ENCODE measurements at places on chromosomes 12 and 14.

GRCh38 chr12:107178776-107179175 is 85.4 kb upstream of the CRY1 start:
- DNase-seq = no peak

- DNase-seq = no peak
Measured at GRCh38 chr12:82959821-82960220, 273.1 kb downstream of the TMTC2 start.

DNA sequence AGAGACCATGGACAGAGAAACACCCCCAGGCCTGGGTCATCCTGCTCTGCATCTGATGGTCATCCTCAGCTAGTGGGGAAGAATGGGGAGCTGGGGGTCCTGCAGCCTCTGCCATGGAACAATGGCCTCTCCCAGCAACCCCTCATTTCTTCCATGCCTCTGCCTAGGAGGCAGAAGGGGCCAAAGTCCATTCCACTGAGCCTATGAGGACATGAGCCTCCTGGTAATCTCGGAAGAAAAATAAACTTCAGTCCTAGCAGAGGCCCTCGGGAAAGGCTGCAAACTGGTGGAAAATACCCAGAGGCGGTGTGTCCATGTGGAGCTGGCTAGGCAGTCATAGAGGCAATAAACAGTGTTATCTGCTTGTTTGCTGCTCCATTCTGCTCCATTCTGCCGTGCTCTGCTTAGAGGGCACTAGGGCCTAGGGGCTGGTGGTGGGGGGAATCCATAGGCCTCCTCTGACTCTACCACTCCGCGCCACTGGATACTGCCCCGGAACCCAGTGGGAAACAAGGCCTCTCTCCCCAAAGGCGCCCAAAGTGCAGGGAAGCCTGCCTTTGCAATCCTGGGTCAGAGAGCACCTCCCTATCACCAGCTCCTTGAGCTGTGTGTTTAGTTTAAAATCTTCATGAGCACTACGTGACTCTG is 4.5 kb downstream of the PGF start:
- no peak for DNase-seq

DNA sequence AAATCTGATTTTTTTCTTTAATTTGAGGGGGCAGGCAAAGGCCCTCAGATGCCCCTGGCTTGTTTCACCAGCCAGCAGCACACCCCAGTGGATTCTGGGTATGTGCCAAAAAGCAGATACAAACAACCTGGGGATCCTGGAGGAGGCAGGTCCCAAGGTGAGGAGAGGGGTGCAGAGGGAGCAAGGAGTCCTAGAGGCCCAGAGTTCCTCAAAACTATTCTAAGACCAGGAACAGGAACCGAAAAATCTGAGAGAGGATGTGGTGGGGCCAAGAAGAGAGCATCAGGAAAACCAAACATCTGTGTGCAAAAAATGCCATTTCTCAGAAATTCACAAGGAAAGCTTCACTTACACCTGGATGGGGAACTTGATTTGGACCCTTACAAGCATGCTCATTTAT is 8.2 kb downstream of the KCNA5 start:
- no peak for DNase-seq

- DNase-seq = no peak
Measured at GRCh38 chr14:97299661-97300060, 502.5 kb downstream of the VRK1 start.

- no peak for DNase-seq
Measured at GRCh38 chr14:104580961-104581360, 1.4 kb downstream of the C14orf180 start.

- DNase-seq = no peak
Measured at GRCh38 chr12:3214526-3215365, 137.6 kb downstream of the TSPAN9 start.

Measured in stimulated activated naive CD8-positive, alpha-beta T cell treated with anti-CD3 and anti-CD28 coated beads, Interleukin-15, Interleukin-2, amounts not matched to agents 100 U/mL and 50 U/mL, for 24 hours (primary cell).